ENCODE measurements at places on chromosomes 16 and 17. TPM values are rescaled to one million over a fixed set of nuclear protein-coding genes. Genes with fewer than 3 reads are reported as not detected.
A peak's percentile ranks its signal among the peaks of the same experiment; 100 is the strongest.

AATK gene
- not detected for polyA plus RNA-seq

- peaks cover 13% of the 10 kb centered on the region for H3K4me1 ChIP-seq
- H3K27ac ChIP-seq: peak overlapping the region; percentile 67
- no peak for DNase-seq
- H3K27me3 ChIP-seq: no peaks in the 10 kb centered on the region
- no peak overlapping the region for H3K4me3 ChIP-seq
- peaks cover 16% of the 10 kb centered on the region for H3K36me3 ChIP-seq
Observed at GRCh38 chr16:30085820-30086219, 5.9 kb downstream of the TBX6 start.

DNA sequence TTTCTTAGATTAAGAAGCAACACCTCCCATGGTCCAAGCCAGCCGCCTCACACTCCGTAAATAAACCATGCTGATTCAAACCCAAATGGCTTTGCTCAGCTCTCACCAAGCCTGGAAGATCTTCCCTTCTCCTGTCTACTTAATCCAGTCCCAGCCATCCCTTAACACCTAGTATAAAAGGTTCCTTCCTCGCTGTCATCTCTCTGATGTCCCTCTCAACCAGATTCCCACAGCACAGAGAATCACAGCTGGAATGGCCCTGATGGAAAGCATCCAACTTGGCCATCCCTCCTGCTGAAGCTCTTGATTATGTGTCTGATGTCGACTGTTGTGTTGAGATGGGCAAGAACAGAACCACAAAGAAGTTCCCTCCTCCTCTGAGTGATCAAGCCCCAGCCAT, 50.6 kb upstream of the ADCY9 start:
- H3K27ac ChIP-seq: no peak overlapping the region
- H3K27me3 ChIP-seq: peaks cover 4% of the 10 kb centered on the region
- no peaks in the 10 kb centered on the region for H3K4me1 ChIP-seq
- no peaks in the 10 kb centered on the region for H3K36me3 ChIP-seq

- H3K4me1 ChIP-seq: no peaks in the 10 kb centered on the region
- no peaks in the 10 kb centered on the region for H3K27me3 ChIP-seq
- H3K4me3 ChIP-seq: no peak overlapping the region
- no peak for DNase-seq
Observed at GRCh38 chr16:35208001-35208935, 1748.9 kb downstream of the TP53TG3F start.

- H3K27me3 ChIP-seq: peaks cover 37% of the 10 kb centered on the region
- peaks cover 4% of the 10 kb centered on the region for H3K4me1 ChIP-seq
- H3K36me3 ChIP-seq: no peaks in the 10 kb centered on the region
- DNase-seq: no peak
Observed at GRCh38 chr17:77527836-77528505, 387.2 kb downstream of the SEC14L1 start.

Measured in naive B cell (primary cell).